ENCODE measurements at places on chromosomes 6 and 20.

GRCh38 chr6:162964488-162965140 lies 236.8 kb downstream of the PACRG start:
- peak; percentile 91 for DNase-seq

DNA sequence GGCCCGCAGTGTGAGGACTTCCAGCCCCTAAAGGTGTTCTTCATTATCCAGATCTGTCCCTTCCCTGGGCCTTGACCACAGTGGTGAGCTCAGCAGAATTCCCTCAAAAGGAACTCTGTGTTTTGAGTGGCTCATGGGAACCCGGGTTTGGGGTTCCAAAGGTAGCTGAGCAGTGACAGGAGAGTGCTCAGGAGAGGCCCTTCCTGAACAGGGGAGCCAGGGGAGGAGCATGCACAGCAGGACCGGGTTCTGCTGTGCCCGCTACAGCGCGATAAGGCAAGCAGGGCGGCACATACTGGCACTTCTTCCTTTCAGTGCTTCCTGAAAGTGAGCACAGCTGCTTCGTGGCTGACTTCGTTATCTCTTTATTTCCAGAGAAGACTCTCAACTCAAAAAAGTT lies 88.3 kb downstream of the SSR1 start:
- no peak for DNase-seq

GRCh38 chr20:15022921-15023320 lies 685.5 kb upstream of the FLRT3 start:
- no peak for DNase-seq

- no peak for DNase-seq
Observed at GRCh38 chr6:148487461-148487860, 144.8 kb downstream of the SASH1 start.

DNA sequence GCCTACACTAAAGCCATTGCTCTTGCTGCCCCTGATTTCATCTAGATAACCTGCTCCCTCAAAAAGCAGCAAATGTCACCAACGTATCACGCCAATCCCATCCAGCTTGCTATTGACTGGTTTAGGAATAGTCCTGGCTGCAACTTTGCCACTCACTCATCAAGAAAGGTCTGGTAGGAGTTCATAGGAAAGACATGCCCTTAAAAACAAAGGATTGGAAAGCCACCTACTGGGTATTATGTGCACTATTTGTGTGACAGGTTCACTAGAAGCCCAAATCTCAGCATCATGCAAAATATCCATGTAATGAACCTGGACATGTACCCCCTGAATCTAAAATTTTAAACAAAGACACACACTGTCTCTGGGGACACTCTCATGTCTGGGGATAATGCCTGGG lies 170.4 kb upstream of the COL21A1 start:
- no peak for DNase-seq

DNA sequence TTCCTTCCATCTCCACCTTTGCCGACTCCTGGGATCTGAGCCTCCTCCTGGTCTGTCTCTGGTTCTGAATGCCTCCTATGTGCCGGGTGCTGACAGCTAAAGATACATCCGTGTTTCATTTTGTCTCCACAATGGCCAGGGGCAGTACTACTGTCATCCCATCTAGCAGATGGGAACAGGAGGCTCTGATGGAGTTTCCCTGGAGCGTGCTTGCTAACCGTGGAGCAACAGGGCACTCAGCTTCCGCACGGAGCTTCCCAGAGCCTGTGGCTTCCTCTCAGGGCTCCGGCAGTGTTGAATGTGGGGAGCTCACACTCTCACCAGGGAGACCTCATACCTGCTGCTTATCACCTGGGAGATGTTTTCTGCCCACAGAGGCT lies 11.9 kb upstream of the NPBWR2 start:
- no peak for DNase-seq

DNA sequence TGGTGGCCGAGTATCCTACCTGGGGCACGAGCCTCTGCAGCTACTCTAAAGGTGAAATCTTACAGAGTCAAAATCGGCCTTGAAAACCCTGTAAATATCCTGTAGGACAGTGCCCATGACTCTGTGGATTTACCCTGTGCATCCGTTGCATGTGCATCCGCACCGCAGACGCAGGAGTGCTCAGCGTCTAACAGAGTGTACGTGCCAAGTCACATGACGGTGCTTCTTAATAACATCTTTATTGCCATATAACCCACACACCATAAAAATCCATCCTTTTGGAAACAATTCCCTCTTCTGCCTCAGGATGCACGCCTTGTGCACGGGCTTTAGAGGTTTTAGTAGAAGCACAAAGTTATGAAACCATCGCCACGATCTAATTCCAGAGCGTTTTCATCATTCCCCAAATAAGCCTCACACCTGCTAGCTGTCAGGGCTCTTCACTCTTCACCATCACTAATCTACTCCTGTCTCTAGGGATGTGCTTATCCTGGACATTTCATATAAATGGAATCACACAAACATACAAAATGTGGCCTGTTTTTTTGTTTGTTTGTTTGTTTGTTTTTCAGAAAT lies 384.5 kb upstream of the SULF2 start:
- no peak for DNase-seq

- no peak for DNase-seq
Observed at GRCh38 chr6:99993533-99994251, at the start of gene MCHR2. Gene MCHR2 (minus strand): TSS chr6:99994223. CDS start chr6:99956147, 38,076 bp downstream.

DNA sequence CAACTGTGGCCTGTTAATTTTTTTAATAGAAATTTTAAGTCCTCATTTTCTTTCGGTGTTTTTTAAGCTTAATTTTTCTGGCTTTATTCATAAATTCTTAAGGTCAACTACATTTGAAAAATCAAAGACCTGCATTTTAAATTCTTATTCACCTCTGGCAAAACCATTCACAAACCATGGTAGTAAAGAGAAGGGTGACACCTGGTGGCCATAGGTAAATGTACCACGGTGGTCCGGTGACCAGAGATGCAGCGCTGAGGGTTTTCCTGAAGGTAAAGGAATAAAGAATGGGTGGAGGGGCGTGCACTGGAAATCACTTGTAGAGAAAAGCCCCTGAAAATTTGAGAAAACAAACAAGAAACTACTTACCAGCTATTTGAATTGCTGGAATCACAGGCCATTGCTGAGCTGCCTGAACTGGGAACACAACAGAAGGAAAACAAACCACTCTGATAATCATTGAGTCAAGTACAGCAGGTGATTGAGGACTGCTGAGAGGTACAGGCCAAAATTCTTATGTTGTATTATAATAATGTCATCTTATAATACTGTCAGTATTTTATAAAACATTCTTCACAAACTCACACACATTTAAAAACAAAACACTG lies 10.1 kb downstream of the HFE start:
- peak; percentile 52 for DNase-seq

DNA sequence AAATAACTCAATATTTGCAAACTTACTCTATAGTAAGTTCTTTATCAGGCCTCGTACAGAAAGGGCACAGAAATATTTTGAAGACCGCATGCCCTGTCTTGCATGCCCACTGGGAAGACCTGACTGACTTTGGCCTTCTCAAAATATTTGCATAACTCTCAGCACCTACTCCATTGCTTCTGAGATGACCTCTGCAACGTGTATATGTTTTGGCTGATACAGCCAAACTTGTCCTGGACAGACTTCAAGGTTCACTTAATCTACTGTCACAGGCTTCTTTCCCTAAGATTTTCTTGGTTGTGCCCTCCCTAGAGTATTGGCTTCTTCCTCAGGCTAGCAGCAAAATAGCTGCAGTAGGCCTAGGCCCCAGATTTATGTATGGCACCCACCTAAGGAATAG lies 21.5 kb upstream of the SERINC3 start:
- no peak for DNase-seq

GRCh38 chr20:58676161-58676560 lies 16.4 kb upstream of the NPEPL1 start:
- no peak for DNase-seq

GRCh38 chr6:27791182-27791943 lies 120.8 kb downstream of the OR2B2 start:
- no peak for DNase-seq

DNA sequence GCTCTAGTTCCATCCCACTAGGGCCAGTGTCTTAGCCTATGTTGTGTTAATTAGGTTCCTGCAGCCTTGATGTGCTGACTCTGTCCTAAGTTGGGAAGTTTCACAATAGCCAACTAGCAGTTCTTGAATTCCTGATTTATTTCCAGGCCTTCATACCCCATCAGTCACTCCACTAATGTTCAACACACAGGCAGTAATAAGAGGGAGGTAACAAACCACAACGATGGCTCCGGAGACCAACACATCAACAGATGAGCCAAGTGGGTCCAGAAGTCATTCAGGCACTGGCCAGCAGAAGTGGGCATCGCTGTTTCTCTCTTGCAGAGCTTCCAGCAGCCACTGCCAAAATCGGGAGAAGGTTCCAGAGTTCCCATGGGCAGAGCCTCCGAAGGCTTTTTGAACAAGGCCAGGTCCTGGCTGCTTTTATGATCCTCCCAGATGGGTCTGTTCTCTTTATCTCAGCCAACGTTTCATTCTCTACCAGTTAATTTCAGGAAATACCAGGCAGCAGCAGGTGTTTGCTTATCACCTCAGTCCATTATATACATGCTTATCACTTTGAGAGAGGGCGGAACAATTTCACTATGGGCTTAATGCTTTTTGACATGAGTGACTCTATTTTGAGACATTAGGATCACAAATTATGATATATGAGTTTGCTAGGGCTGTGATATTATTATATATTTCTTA lies 48.5 kb upstream of the NOP56 start:
- DNase-seq = no peak

DNA sequence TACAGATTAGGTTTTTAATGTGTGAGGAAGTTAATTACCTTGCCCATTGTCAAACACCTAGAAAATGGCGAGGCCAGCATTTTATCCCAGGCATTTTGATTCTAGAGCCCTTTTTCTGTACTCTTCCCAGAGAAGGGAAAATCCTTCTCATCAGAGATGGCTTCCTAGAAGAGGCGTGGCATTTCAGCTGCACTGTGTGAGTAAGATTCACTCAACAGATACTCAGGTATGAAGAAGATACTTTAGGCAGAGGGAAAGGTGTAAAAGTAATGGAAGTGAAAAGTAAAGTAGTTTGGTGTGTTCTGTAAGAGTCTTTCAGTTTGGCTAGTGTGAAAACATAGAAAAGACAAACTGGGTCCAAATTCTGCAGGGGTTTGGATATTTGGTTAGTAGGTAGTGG lies 113.8 kb downstream of the MAP3K4 start:
- no peak for DNase-seq

- no peak for DNase-seq
Observed at GRCh38 chr20:57509665-57510237, 15.2 kb downstream of the CTCFL start.

DNA sequence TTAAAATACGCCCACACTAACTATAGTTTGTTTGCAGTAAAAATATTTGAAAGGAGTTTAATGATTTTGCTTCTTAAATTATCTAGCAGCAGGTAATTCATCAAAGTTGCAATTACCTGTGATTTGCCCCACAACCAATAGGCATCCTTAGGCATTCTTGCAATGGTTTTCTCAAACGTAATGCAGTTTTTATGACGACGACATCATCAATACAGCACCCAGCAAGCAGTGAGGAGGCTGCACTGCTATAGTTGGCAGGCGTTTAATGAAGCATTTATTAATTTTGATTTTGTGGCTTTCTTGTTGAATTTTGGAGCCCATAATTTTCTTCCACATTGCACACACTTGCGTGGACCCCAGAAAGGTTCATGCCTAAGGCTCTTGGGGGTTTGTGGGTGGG lies 28.1 kb upstream of the APCDD1L start:
- no peak for DNase-seq

DNA sequence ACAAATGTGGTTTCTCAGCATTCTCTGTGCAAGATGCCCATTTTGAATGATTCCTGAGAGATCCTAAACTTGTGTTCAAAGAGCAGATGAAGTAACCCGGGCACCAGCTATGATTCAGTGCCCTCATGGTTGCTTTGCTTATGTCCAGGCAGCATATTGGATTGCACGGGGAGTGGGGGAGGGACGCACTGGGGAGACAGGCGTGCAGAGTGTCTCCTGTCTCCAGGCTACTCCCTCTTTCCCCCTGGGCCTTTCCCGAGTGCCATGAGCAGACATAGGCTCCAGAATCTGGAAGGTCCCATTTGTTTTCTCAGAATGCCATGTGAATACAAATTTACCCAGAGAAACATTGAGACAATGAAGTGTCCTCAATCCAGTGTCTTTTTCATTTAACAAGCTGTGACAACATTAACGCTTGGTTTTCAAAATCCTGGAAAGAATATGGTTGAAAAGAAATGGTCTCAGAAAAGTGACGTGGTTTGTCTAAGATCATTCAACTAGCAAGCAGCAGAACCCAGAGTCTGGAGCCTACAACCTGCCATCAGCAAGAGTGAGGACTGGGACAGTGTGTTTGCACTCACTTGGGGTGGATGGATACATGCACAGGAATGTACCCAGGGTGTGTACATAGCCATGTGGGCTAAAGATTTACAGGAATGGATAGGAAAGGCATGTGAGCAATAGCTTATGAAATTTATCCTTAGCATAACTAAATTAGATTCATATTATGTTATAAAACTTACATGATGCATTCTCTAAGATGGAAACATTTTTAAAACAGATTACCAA lies 4.2 kb downstream of the SYNDIG1 start:
- no peak for DNase-seq

DNA sequence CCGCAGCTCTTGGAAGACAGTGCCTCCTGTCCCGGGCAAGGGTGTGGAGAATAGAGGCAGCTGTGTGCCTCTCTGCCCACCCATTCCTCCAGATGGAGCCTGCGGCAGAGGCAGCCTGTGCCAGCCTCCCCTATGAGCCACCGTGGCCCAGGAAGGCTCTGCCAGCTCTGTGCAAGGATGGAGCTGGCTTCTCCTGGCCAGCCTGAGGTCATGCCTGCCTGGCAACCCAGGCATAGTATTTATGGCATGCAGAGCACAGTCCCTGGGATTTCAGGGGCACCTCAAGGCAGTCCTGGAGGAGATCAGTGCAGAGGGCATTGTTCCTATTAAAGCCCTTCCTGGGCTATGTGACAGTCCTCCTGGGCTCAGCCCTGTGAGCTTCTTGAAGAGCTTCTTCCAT lies 1.5 kb downstream of the EPB41L1 start:
- DNase-seq = no peak

DNA sequence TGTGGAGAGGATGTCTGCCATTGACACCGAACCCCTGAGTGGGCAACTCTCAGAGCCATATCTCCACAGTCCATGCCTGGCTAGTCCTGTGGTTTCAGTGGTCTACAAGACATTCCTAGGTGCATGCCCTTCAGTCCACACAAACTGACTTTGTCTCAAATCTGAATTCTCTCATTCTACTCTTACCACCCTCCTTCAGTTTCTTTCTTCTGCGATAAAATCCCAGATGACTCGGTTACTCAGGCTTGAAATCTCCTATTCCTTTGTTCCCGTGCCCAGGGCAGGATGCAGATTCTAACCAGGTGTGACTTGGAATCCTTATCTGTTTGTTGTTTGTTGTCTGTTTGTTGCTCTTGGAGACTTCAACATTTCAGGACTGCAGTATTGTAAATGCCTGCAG lies 9.3 kb downstream of the CDS2 start:
- DNase-seq = no peak

GRCh38 chr20:39674842-39675241 lies 712.7 kb downstream of the DHX35 start:
- no peak for DNase-seq
